NCI-H510A (cell line): ENCODE measurements at places on chromosomes 16 and 17.
A peak's percentile ranks its signal among the peaks of the same experiment; 100 is the strongest.

GRCh38 chr17:38996660-38997337 is 29.6 kb upstream of the FBXO47 start:
- DNase-seq = no peak

DNA sequence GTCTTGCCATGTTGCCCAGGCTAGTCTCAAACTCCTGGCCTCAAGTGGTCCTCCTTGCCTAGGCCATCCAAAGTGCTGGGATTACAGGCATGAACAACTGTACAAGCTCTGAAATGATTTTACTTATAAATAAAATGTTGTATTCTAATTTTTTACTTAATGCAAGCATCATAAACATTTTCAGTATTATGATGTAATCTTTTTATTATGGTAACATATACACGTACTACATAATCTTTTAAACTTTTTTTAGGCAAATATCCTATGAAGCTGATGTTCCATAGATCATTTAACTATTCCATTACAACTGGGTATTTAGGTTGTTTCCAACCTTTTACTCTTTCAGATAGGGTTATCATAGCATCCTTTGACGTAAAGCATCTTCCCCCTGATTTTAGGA is 33.8 kb upstream of the USP43 start:
- no peak for DNase-seq

GRCh38 chr16:79181419-79181818 is 419.1 kb downstream of the MAF start:
- DNase-seq = no peak

DNA sequence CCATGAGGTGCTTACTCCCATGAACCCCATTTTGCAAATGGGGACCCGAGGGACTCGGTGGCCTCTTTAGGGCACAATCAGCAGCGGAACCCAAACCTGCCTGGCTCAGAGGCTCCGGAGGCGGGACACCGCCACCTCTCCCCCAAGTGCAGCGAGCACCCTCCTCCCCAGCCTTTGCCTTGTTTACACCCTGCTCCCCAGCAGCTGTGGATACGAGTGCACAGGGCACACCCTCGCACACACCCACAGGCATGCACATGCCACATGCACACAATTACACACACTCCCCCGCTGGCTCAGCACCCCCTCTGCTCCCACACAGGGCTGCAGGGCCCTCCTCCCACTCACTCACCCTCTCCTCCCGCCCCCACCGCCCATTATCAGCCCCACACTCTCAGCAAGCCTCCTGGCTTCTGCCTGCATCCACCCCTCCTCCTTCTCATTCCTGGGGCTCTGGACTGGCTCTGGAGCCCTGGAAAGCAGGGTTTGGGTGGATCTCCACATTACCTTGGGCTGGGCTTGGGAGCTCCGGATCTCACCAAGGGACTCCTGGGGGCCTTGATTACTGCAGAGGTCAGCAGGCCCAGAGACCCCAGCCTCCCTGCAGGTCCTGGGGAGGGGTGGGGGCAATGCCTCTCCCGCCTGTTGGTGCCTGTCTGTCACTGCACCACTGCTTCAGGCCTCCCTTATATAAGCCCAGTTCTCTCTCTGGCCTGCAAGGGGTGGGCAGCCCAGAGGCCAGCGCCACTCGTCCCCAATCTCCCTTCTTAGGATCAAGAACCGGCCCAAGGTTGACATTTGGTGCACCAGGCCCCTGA is 6.4 kb downstream of the PDK2 start:
- no peak for DNase-seq

DNA sequence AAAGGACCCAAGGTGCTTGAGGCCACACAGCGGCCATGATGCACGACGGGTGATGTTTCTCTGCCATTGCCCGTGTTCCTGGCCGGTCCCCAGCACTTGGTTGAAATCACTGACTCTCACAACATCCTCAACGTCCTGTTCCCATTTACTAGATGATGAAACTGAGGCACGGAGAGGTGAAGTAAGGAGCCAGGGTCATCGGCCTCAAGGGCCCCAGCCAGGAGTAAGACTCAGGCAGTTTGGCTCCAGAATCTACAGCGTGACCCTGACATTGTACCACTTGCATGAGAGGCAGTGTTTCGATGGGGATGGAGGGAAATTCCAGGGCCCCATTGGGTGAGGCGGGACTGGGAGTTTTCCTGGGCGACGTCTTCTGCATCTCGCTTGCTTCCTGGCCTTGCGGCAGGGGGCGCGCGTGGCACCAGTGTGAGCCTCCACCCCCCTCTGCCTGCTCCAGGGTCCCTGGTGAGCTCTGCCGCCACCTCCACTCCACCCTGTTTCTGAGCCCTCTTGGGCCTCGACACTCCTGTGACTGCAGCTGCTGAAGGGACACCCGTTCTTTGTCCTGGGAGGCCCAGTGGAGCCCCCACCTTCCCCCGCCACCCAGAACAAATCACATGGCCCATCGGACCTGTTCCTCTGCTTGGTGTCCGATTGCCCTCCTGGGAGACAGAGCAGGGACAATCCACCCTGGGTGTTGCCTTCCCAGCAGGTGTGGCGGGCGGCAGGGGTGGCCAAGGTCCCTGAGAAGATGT is 133.0 kb upstream of the GSE1 start:
- DNase-seq = peak; percentile 64

DNA sequence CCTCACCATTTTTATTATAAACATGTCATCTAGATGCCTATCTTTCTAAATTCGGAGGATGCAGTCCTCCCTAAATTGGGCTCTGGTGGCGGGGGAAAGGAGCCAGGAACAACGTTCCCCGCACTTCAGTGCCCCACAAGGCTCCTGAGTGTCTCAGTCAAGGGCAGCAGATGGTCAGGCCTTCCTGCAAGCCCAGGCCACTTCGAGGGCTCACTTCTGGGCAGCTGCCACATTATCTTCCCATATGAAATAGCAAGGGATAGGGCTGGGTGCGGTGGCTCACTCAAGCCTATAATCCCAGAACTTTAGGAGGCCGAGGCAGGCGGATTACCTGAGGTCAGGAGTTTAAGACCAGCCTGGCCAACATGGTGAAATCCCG is 32.3 kb downstream of the FBXO31 start:
- no peak for DNase-seq

GRCh38 chr17:29074488-29074887 is 31.5 kb downstream of the PIPOX start:
- no peak for DNase-seq

- no peak for DNase-seq
Measured at GRCh38 chr16:87202346-87202745, 114.8 kb downstream of the C16orf95 start.

DNA sequence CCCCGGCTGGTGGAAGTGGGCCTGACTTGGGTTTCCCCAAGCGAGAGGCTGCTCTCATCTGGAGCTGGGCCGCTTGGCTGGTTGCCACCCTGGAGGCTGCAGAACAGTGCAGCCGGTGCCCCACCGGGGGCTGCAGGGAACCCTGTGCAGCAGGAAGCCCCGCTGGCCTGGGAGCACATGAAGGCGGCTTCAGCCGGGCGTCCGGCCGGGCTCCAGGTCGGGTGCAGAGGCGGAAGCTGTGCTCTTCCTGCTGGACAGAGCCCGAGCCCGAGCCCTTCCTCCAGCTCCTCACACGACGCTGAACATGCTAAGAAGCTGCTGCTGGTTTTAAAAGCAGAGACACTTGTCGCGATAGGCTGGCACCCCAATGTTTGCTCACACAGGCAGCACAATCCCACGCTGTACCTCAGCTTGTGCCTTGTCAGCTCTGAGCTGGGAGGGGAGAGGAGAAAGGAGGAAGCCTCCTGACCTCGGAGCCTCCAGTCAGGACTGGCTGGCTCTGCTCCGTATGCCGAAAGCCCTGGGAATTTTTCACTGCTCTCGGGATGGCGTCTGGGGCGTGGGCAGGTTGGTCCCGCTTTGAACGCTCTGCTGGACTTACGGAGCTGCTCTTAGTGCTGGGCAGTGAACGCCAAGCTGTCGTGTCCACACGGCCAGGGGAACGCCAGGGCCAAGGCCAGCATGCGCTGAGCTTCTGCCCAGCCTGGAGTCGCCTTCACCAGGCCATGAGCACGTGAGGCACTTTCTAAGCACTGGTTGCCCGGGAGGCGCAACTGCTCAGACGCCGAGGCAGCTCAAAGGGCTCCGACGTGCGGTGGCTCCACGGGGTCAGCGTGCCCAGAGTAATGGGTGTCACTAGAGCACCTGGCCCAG is 8.8 kb downstream of the CDK5R1 start:
- no peak for DNase-seq

DNA sequence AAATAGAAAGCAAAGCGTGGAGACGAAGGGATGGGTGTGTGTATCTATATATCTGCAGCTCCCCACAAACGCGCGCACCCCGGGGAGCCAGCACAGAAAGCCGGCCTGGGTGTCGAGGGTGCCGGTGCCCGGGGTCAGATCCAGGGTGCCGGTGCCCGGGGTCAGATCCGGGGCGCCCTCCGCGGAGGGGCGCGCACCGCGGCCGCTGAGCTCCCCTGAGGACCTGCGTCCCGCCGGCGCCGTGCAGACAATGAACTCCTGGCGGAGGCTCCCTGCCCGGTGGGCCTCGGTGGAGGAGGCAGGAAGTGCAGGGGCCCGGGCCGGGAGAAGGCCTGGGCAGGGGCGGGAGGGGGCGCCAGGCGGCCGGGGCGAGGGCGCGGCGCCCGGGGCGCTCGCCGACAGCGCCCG is 1.1 kb downstream of the ZNF423 start:
- DNase-seq = peak; percentile 38

DNA sequence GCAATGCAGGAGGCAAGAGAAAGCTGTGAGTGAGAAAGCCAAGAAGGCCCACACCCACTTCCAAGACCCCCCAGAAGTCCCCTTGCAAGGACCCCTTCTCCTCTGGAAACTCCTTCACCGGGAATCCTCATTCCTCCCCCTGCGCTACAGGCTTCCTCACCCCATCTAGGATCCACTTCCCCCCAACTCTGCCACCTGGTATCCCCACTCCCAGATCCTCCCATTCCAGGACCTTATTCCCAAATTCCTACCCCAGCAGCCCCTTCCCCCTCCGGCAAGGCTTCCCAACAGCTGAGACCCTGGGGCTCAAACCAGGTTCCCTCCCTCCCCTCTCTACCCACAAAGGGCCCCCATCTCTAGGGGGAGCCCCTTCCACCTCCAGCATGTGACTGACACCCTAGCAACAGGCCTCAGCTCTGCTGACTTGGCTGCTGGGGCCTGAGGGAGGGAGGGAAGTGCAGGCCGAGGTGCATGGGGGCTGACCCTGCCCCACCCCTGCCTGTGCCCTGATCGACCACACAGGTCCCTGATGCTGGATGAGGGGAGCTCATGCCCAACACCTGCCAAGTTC is 2.1 kb downstream of the HSF4 start:
- no peak for DNase-seq

DNA sequence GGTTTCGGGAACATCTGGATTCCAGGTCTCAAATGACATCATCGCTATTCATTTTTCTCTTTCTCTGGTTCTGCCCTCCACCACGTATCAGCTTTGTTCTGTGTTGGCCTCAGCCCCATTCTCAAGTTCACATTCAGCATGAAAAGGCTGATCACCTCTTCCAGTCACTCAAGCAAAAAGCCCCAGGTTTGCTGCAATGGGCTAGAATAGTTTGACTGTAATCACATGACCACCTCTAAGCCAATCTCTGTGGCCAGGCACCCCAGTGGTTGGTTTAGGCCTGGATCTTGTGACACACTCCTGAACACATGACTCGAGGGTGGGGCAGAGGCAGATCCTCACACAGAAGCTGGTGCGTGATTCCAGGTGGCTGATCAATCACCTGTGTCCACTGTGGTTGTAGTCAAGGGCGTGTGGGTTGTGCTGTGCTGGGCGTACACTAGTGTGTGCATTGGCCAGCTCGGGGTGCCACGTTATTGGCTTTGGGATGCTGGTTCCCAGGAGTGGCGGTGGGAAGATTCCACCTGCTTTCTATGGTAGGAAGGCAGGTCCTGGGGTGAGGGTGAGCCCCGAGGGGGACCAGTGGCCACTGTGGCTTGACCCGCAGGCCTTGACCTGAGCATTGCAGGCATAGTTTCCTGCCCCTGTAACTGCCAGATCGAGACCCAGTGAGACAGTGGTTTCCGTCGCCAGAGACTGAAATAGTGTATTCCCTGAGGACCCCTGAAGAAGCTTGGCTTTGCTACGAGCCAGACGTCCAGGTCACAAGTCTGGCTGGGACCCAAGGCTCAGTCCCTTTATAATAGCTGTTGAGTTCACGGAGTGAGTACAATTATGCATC is 12.0 kb downstream of the EEF2K start:
- no peak for DNase-seq

- DNase-seq = no peak
Measured at GRCh38 chr16:31114468-31114867, 3.0 kb upstream of the KAT8 start.

- no peak for DNase-seq
Measured at GRCh38 chr17:6985266-6985665, 10.6 kb upstream of the ALOX12 start.

- no peak for DNase-seq
Measured at GRCh38 chr16:67460168-67460567, 20.8 kb downstream of the ATP6V0D1 start.

DNA sequence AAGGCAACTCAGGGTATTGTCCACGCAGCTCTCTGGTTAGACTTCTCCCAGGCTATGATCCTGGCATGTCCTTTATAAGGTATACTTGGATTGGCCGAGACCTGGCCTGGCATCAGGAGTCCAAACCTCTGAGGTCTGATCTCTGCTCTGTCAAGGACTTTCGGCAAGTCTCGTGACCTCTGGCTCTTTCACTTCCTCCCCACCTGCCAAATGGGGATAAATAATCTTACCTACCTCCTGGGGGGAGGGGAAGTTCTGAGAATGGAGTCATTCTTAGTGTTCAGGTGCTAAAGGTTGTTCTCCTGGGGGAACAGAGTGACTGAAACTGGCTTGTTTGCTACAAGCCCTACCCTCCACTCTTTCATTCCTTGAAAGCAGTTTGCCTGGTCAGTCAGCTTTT is 7.6 kb downstream of the ATXN1L start:
- DNase-seq = no peak

DNA sequence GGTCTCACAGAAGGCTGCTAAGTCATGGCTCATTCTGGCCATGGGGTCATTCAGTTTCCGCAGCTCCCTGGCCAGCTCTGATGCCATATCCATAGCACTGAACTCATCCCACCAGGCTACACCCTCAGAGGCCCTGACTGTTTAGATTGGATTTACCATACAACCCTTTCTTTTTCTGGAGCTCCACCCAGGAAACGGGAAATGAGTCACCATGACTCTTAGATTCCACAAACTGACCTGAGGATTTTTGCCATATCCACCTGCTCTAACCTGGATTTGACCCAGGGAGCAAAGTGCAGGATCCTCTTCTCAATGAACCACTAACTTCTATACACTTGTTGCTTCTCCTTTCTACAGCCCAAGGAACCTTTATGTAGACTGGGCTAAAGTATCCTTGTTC is 20.3 kb upstream of the CALB2 start:
- no peak for DNase-seq

DNA sequence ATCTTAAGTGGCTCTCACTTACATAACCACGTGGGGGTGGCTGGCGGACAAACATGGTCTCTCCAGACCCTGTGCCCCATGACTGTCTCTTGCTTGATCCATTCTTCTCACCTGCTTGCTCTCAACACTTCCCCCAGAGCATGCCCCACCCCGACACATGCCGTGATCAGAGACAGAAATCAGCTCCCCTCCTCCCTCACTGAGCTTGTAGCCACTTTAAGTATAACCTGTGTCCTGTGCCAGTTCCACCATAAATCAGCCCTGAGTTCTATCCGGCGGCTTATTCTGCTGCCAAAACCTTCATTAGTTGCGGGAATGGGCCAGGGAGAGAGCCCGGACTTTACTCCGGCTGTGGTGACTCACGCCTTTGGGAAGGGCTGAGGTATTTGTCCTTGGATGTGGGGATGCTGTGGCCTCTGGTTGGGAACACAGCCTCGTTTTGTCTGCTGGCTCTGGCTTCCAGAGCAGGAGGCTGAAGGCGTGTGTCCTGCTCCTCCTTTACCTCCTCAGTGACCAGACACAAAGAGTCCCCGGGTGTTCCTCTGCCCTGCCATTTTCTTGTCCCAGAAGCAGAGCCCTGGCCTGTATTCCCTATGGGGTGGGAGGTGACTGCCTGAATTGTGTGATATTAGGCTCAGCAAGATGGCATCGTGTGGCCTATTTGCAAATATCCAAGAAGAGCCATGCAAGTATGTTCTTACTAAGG is 21.1 kb downstream of the ANKRD40 start:
- no peak for DNase-seq
